ENCODE measurements at places on chromosomes 11 and 22.

- DNase-seq: no peak
Observed at GRCh38 chr11:72375241-72375960, 58.9 kb downstream of the CLPB start.

GRCh38 chr22:32852395-32853251 is 51.1 kb downstream of the TIMP3 start:
- DNase-seq: no peak

- DNase-seq: no peak
Observed at GRCh38 chr22:50519151-50519550, 6.2 kb downstream of the SCO2 start.

GRCh38 chr11:47527186-47527585 is 25.7 kb downstream of the CELF1 start:
- DNase-seq: no peak

GRCh38 chr11:7909585-7910285 is 21.3 kb downstream of the OR10A6 start:
- DNase-seq: no peak

DNA sequence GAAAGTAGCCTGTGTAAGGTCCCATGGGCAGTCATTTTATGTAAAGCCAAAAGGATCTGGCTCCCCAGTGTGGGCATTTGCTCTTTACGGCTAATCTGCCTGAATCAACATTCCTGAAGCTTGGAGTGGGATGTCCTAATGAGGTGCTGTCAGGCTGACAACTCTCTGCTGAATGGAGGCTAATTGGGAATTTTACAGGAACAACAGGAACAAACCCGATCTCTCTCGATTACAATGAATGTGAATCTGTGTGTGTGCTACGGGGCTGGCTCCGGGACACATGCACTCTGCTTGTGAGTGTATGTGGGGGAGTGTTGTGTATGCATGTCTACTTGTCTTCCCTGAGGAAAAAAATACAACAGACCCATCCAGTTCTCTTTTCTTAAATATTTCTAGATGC is 415.2 kb downstream of the TENM4 start:
- DNase-seq: no peak

GRCh38 chr11:118198370-118198769 is 21.9 kb upstream of the SCN2B start:
- peak; percentile 80 for DNase-seq

- DNase-seq: no peak
Observed at GRCh38 chr22:43431808-43432554, 20.2 kb downstream of the MPPED1 start.

DNA sequence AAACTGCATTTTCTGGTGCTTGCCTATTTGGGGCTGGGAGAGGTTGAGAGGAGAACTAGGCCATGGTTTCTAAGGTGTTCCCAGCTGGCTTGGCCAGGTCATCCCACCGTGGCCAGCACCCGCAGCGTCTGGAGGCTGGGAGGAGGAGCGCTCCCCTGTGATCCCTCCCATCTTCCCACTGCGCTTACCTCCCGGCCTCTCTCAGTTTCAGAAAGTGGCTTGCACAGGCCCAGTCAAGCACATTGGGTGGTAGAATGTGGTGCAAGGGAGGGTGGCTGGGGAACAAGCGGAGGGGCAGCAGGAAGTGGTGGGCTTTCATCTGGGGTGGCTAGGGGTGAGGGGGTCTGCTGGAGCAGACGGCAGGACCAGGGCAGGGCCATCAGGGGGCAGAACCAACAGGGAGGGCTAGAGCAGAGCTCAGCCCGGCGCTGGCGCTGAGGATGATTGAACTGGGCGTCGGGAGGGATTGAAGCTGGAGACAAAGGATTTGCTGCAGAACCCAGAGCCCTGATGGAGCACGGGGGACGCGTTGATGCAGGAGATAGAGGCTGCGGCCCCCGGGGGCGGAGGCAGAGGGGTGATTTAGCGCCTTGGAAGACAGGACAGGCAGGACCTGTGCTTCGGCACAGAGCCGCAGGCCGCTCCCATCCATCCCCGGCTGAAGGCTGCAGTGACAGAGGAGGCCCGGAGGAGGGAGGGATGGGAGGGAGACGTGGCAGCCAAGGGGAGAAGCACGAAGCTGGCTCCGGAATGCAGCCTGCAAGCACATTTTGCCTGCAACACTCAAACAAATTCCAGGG is 76.0 kb downstream of the TRIM29 start:
- DNase-seq: no peak

- DNase-seq: peak; percentile 29
Observed at GRCh38 chr11:4626207-4627099, 10.8 kb upstream of the OR51D1 start.

- DNase-seq: no peak
Observed at GRCh38 chr11:8830641-8831040, 80.3 kb upstream of the AKIP1 start.

- no peak for DNase-seq
Observed at GRCh38 chr11:15905366-15906104, 450.8 kb downstream of the SOX6 start.

DNA sequence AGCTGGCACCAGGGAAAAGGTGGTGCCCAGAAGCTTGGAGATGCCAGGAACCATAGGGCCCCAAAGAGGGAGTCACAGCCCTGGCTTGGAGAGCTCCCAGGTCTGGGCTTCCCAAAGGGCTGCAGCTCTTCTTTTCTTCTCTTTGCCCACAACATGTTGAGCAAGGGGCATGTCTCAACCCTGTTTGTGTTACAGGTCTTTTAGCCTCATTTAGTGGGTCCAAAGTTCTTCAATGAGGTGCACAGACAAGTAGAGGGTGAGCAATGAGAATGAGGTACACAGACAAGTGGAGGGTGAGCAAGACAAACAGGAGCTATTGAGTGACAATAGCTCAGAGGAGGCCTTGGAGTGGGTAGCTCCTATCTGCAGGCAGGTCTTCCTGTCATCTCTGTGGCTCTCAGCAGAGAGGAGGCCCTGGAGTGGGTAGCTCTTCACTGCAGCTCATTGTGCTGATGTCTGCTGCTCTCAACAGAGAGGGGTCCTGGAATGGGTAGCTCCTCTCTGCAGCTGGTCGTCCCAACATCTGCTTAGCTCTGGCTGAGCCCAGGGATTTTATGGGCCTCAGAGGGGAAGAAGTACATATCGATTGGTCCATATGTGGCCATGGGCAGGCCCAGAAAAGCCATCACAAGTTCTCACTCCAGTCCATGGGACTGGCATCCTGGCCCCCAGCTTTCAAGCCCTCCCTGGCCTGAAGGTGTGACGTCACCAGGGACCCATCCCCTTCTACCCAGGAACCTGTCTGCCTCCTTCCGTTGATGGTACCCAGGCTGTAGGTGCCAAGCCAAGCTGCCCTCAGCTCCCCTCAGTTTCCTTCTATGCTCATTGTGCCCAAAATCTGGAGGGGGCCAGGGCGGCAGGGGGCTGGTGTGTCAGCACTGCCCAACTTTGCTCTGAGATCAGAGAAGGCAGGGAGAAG is 34.9 kb downstream of the WBP2NL start:
- DNase-seq: no peak

GRCh38 chr11:88680806-88681205 is 343.3 kb upstream of the CTSC start:
- no peak for DNase-seq

All from stimulated activated CD4-positive, alpha-beta T cell treated with anti-CD3 and anti-CD28 coated beads, Interleukin-15, amount 100 ng/mL, for 48 hours (primary cell).